Uterus (tissue), 4 donors: ENCODE measurements at places on chromosomes 3 and 15.

- DNase-seq: no peak
Observed at GRCh38 chr3:23485922-23486321, 282.8 kb downstream of the UBE2E2 start.

GRCh38 chr3:119967353-119968006 lies 126.8 kb downstream of the GSK3B start:
- DNase-seq: no peak

DNA sequence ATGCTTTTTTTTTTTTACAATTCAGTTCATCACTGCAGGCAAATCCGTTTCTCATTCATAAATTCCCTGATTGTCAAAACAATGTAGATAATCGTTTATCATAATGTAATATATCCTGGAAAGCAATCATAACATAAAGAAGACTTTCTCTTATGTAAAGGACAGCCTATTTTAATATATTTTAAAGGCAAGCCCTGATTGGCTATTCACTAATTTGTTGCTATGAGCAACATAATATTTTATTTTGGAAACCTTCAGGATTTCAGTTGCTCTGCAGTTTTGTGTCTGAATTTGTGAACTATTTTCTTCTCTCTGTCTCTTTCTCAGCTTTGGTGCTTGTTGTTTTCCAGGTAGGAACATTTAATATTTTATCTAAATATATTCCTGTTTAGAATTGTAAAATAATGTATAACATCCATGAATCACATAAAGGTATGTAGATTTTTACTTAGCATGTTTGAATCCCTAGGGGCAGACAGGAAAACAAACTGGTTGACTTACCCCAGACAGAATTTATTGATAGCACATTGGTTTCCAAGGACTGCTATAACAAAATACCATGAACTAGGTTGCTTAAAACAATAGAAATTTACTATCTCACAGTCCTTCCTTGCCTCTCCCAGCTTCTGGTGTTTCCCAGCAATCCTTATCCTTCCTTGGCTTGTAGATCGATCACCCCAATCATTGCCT lies 253.5 kb downstream of the CDIN1 start:
- no peak for DNase-seq

- no peak for DNase-seq
Observed at GRCh38 chr3:61848885-61849284, 287.5 kb downstream of the PTPRG start.

DNA sequence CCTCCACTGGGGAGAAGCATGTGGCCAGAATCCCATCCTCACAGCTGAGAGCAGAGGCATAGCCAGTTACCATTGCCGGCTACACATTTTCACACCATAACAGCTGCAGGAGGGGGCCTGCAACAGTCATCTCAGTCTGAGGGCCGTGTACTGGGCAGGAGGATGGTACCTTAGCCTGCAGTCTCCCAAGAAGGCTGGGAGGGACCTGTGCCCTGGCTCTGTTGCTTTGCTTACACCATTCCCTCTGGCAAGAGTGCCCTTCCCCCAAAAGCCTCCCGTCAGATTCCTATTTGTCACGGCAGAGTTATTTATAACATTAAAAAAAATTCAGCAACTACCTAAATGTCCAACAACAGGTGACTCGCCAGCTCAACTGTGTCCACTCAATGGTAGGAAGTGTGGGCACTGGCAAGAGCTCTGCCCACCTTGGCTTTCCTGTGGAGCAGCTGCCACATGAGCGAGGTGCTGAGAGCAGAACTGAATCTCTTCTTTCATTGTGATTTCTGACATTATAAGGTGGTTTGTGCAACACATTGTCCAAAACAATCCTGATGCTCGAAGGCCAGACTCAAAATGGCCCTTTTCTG lies 4.4 kb downstream of the CAMKV start:
- DNase-seq: no peak

- DNase-seq: no peak
Observed at GRCh38 chr3:86996261-86996955, 5.5 kb upstream of the VGLL3 start.

DNA sequence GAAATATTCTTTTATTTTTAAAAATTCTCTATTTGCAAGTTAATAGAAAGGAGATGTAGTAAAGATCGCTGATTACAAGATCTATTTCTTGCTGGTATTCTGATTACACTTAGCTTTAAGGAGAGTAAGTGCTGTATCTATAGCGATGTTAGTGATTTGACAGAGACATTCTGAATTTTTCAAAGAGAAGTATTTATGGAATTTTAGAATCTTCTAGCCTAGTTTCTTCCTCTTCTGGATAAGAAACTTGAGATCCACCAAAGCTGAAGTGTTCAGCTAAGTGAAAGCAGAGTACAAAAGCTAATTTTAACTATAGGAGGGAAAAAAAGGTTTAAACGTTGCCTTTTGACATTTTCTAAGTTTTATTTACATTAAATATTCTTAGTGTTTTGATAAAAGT lies 72.1 kb upstream of the RARB start:
- DNase-seq: no peak

- no peak for DNase-seq
Observed at GRCh38 chr3:134339913-134340312, 34.3 kb downstream of the AMOTL2 start.

DNA sequence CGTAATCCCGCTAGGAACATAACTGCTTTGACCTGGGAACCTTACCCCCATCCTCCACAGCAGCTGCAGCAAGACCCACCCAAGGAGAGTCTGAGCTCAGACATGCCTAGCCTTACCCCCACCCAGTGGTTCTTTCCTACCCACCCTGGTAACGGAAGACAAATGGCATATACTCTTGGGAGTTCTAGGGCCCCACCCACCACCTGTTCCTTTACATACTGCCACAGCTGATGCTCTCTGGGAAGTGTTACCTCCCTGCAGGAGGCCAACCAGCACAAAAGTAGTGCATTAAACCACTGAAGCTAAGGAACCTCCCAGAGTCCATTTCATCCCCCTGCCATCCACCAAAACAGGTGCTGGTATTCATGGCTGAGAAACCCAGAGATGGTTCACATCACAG lies 50.6 kb upstream of the AZI2 start:
- no peak for DNase-seq

GRCh38 chr3:55615694-55616295 lies 128.7 kb upstream of the WNT5A start:
- no peak for DNase-seq

GRCh38 chr3:13718000-13718399 lies 161.9 kb downstream of the WNT7A start:
- no peak for DNase-seq

- no peak for DNase-seq
Observed at GRCh38 chr15:57772223-57772957, 65.9 kb downstream of the POLR2M start.

DNA sequence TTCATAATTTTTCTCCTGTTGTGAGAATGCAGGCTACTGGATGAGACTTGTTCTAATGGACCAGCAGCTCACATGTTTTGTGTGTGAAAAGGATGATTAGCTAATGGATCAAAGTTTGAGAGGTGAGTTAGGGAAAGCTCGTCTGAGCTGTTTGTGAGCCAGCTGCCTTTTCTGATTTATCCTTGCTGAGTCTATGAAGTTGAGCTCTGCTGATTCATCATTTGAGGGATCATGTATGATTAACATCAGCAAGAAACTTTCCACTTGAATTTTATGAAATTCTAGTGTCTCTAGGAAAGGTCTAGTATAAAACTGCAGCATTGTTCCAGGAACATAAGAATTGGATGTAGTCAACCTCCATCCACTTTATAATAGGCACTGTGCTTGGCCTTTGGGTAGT lies 698.7 kb downstream of the NTRK3 start:
- DNase-seq: no peak
